ENCODE measurements at places on chromosomes 12 and 14. TPM values are rescaled to one million over a fixed set of nuclear protein-coding genes. Genes with fewer than 3 reads are reported as not detected.
A peak's percentile ranks its signal among the peaks of the same experiment; 100 is the strongest.

GRCh38 chr14:55370883-55371455 is 40.7 kb downstream of the ATG14 start:
- no peak for DNase-seq

- DNase-seq: no peak
Observed at GRCh38 chr14:35855876-35856481, 29.8 kb downstream of the BRMS1L start.

The PYM1 gene
- total RNA-seq: 17.4 TPM

DNA sequence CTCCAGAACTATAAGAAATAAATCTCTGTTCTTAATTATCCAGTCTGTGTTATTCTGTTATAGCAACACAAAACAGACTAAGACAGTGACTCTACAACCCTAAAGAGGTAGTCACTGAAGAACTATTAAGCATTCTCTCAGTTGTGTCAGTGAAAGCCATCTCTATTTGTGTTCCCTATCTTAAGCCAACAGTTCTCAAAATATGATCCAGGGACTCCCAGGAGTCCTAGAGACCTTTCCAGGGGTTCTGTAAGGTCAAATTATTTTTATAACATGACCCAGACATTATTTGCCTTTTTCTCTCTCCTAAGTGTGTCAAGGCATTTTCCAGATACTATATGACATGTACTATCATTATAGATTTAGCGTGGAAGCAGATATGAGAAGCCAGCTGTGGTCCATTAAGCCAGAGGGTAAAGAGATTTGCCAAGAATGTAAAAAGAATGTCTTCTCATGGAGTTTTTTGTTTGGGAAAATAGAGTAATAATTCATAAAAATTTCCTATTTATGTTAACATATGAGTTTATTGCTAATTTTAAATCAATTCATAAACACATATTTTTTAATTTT is 315.8 kb downstream of the RGS6 start:
- DNase-seq: no peak

DNA sequence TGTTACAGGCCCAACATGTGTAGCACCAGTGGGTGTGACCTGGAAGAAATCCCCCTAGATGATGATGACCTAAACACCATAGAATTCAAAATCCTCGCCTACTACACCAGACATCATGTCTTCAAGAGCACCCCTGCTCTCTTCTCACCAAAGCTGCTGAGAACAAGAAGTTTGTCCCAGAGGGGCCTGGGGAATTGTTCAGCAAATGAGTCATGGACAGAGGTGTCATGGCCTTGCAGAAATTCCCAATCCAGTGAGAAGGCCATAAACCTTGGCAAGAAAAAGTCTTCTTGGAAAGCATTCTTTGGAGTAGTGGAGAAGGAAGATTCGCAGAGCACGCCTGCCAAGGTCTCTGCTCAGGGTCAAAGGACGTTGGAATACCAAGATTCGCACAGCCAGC is 8.6 kb downstream of the BCL2L14 start:
- DNase-seq: no peak

DNA sequence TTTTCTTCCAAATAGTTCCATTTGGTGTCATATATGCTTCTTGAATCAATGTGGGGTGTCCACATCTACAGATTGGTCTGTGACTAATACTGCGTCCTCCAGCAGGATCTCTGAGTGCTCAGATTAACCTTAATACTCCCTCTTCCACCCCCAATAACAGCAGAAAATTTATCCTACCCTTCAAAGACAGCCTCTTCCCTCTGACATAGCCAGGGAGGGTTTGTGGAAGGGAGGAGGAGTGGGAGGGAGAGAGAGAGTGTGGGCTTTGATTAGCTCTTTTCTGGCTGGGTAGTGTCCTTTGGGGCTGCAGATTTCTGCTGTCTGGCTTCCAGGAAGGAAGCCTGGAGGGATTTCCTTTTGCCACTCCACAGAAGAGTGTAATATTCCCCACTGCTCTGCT is 220.7 kb downstream of the TTC6 start:
- no peak for DNase-seq

The ATF7IP gene
- total RNA-seq: 102 TPM

DNA sequence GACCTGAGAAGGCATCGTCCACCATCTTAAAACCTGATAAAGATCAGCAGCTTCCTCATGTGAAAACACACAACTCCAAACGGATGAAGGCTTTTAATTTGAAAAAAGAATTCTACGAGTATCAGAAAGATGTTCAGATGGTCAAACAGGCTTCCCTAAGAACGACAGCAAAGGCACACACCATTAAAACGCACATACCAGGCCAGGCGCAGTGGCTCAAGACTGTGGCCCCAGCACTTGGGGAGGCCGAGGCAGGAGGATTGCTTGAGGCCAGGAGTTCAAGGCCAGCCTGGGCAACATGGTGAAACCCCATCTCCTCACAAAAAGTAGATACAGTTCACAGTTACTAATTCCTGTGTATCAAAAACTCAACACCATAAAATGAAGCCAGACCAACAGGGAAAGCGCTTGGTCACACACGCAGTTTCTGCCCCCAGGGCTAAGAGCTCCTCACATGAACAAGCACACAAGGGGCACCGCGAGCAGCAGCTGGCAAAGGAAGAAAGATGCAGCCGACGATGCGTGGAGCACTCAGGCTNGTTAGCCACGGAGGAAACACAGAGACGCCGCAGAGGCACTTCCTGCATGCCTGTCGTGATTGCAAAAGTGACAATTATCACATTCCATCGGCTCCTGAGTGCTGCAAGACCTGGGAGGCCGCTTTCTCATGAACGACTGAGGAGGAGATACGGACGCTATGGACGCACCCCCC is 78.0 kb downstream of the NOC4L start:
- DNase-seq: no peak

GRCh38 chr12:64610079-64610659 is at the start of gene RASSF3:
Gene RASSF3 (plus strand): TSS chr12:64610495. CDS start chr12:64610633, 138 bp downstream.
- DNase-seq: peak; percentile 68

The CACNA1C gene
- 15.9 TPM for total RNA-seq

The ITPR2 gene
- total RNA-seq: 54.7 TPM

DNA sequence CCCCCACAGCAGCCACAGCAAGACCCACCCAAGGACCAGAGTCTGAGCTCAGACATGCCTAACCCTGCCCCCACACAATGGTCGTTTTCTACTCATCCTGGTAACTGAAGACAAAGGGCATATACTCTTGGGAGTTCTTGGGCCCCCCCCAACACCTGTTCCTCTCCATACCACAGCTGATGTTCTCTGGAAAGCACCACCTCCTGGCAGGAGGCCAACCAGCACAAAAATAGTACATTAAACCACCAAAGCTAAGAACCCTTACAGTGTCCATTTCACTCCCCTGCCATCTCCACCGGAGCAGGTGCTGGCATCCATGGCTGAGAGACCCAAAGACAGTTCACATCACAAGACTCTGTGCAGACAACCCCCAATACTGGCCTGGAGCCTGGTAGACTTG is 80.6 kb upstream of the DAAM1 start:
- no peak for DNase-seq
